ENCODE measurements at places on chromosomes 6 and 20. TPM values are rescaled to one million over a fixed set of nuclear protein-coding genes. Genes with fewer than 3 reads are reported as not detected.
A peak's percentile ranks its signal among the peaks of the same experiment; 100 is the strongest.

The GJA10 gene
- not detected for total RNA-seq

The C6orf58 gene
- total RNA-seq, result not detected

The BCAS1 gene
- 0.11 TPM for total RNA-seq

The BPIFB1 gene
- total RNA-seq, result not detected

The ATXN1 gene
- 103 TPM for total RNA-seq

The TINAG gene
- not detected for total RNA-seq

The PRDM13 gene
- not detected for total RNA-seq

GRCh38 chr6:31829633-31830283 lies 2.2 kb downstream of the HSPA1B start:
- H3K27ac ChIP-seq, result peak overlapping the region; percentile 92
- peak overlapping the region; percentile 84 for H3K4me3 ChIP-seq
- H3K4me1 ChIP-seq, result peaks cover 38% of the 10 kb centered on the region
- H3K27me3 ChIP-seq, result no peaks in the 10 kb centered on the region
- peaks cover 11% of the 10 kb centered on the region for H3K36me3 ChIP-seq
- DNase-seq, result no peak

DNA sequence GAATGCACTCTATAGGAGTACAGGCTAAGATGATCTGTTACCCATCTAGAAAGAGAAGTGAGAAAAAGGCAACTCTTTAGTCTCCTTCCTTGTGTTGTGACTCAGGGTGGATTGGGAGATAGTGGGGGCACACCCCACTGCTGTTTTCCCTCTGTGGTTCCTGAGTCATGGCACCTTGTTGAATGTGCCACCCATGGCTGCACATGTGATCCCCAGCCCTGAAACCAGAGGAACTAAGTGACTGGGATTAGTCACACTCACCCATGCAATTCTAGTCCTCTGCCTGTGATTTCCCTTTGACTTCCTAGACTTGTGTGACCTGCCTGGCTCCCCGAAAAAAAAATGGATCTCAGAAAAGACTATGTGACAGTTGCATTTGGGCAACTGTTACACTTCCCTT lies 48.6 kb upstream of the HTR1B start:
- H3K36me3 ChIP-seq, result peaks cover 20% of the 10 kb centered on the region
- DNase-seq, result no peak
- H3K4me3 ChIP-seq, result no peak overlapping the region
- no peak overlapping the region for H3K27ac ChIP-seq
- no peaks in the 10 kb centered on the region for H3K27me3 ChIP-seq

DNA sequence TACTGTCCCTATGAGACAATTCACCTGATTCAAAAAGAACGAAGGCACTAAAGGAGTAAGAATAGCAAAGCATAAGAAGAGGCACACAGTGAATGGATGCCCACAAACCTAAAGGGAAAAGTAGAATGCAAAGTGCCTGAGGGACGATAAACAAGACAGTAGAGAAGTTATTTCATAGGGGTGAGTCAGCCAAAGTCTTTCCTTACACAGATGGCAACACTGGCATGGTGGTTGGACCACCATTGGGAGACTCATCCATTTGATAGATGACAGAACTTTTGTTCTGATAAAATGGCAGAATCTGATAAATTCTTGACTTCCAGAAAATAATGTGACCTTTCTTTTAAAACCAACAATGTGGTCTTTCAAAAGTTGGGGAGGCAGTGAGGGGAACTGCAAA lies 148.1 kb upstream of the HDAC2 start:
- no peaks in the 10 kb centered on the region for H3K27me3 ChIP-seq
- H3K4me3 ChIP-seq, result no peak overlapping the region
- no peaks in the 10 kb centered on the region for H3K36me3 ChIP-seq
- no peaks in the 10 kb centered on the region for H3K4me1 ChIP-seq

- DNase-seq, result no peak
- H3K36me3 ChIP-seq, result no peaks in the 10 kb centered on the region
- H3K4me3 ChIP-seq, result peak overlapping the region; percentile 44
- H3K27me3 ChIP-seq, result no peaks in the 10 kb centered on the region
Measured at GRCh38 chr6:128259029-128259724, 261.2 kb downstream of the PTPRK start.

GRCh38 chr6:139369568-139370282 lies 4.7 kb downstream of the CITED2 start:
- H3K4me3 ChIP-seq, result no peak overlapping the region
- peaks cover 2% of the 10 kb centered on the region for H3K27me3 ChIP-seq
- H3K27ac ChIP-seq, result peak overlapping the region; percentile 57
- H3K36me3 ChIP-seq, result peaks cover 7% of the 10 kb centered on the region

- no peak overlapping the region for H3K27ac ChIP-seq
- no peaks in the 10 kb centered on the region for H3K4me1 ChIP-seq
- no peaks in the 10 kb centered on the region for H3K36me3 ChIP-seq
- no peak overlapping the region for H3K4me3 ChIP-seq
- no peak for DNase-seq
Measured at GRCh38 chr6:25660512-25660911, 8.5 kb downstream of the SCGN start.

- H3K27ac ChIP-seq, result peak within 1 kb of the TSS; percentile 52
- H3K4me3 ChIP-seq, result peak within 1 kb of the TSS; percentile 59
- H3K4me1 ChIP-seq, result peaks cover 4% of the 10 kb centered on the region
- DNase-seq, result peak; percentile 87
- H3K27me3 ChIP-seq, result peaks cover 35% of the 10 kb centered on the region
Measured at GRCh38 chr6:28258877-28259777, at the start of gene NKAPL. TSS of gene NKAPL (plus strand) at chr6:28259297. CDS start at chr6:28259372, 75 bp downstream.

DNA sequence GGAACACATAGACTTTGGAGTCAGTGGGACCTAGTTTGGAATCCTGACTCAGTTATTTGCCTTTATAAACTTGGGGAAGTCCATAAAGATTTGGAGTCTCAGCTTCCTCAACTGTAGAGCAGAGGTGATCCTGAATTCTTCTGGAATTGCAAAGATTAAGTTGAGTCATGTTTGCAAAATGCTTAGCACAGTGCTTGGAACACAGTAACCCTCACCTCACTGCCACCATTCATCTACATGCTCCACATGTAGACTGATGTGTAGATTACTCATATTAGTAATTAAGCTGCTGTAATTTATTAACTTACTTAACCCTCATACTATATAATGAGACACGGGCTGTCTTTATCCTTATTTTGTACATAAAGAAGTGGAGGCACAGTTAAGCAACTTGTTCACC lies 61.4 kb downstream of the LAMP5 start:
- no peaks in the 10 kb centered on the region for H3K36me3 ChIP-seq
- DNase-seq, result no peak
- no peak overlapping the region for H3K27ac ChIP-seq
- no peaks in the 10 kb centered on the region for H3K4me1 ChIP-seq
- no peak overlapping the region for H3K4me3 ChIP-seq
- no peaks in the 10 kb centered on the region for H3K27me3 ChIP-seq

GRCh38 chr20:7836076-7836475 lies 104.2 kb downstream of the HAO1 start:
- peaks cover 3% of the 10 kb centered on the region for H3K27me3 ChIP-seq
- no peak overlapping the region for H3K27ac ChIP-seq
- H3K4me3 ChIP-seq, result no peak overlapping the region
- H3K4me1 ChIP-seq, result no peaks in the 10 kb centered on the region
- H3K36me3 ChIP-seq, result no peaks in the 10 kb centered on the region
- no peak for DNase-seq

GRCh38 chr20:33687370-33687915 lies 1.3 kb upstream of the E2F1 start:
- no peak for DNase-seq
- H3K27me3 ChIP-seq, result no peaks in the 10 kb centered on the region
- peak overlapping the region; percentile 56 for H3K27ac ChIP-seq
- H3K4me1 ChIP-seq, result peaks cover 37% of the 10 kb centered on the region
- H3K4me3 ChIP-seq, result no peak overlapping the region
- no peaks in the 10 kb centered on the region for H3K36me3 ChIP-seq

- H3K4me1 ChIP-seq, result peaks cover 71% of the 10 kb centered on the region
- H3K27me3 ChIP-seq, result no peaks in the 10 kb centered on the region
- H3K27ac ChIP-seq, result peak overlapping the region; percentile 90
- H3K4me3 ChIP-seq, result peak overlapping the region; percentile 86
Measured at GRCh38 chr20:46402331-46402811, 4.0 kb downstream of the ELMO2 start.

DNA sequence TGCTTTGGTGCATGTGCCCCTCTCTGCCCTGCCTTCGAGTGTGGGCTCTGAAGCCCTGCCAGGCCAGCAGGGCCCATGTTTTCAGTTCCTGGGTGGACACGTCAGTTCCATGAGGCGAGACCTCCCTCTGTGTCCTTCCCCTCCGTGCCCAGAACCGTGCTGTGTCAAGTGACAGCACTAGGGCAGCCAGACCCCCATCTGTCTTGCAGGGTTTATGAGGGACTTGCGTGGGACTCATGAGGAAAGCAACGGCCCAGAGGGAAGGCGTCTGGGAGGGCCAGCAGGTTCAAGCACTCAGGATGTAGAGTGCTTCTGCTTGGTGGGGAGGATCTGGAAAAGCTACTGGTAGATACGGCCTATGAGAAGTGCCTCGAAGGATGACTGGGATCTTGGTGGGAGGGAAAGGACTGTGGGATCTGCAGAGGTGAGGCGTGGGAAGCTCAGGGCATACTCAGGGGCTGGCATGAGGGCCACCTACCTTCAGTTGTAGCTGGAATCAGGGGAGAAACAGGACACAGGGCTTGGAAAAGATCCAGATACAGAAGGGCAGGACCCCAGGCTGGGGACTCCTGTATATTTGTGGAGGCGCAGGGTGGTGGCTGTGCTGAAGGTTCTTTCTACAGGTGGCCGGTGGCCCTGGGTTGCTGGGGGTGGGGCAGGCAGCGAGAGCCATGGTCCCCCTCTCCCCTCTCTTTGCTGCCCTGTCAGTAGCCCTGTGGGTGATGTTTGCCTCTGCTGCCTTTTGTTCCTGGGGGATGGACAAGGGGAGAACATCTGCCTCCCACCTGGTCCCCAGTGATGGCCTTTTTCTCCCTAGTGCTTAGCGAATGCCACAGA lies 5.5 kb downstream of the NPEPL1 start:
- no peak overlapping the region for H3K4me3 ChIP-seq
- no peak for DNase-seq
- no peak overlapping the region for H3K27ac ChIP-seq
- H3K36me3 ChIP-seq, result no peaks in the 10 kb centered on the region
- H3K4me1 ChIP-seq, result peaks cover 20% of the 10 kb centered on the region

DNA sequence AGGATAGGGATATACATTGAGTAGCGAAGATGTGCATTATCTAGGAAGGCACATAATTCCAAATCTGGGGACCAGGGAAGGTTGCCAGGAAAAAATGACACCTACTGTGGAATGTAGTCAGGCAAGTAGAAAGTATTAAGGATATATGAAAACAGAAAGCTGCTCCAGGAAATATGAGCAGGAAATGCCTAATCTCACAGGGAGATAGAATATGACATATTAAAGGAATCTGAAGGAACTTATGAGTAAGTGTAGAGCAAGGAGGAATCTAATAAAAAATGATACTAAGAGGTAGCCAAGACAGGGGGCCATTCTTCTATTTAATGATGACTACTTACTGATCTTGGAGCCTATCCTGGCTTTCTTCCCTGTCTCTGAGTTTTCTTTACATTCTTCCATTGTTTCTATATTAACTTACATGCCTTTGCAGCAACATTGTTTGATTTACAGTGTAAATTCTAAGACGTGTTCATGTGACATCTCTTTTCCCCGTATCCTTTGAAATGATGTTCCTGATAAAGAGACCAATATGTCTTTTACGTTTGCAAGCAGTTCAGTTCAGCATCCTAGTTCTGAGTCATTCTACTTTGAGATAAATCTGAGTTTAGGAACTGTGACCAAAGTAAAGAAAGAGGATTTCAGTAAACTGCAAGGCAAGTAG lies 58.6 kb downstream of the TINAG start:
- no peaks in the 10 kb centered on the region for H3K4me1 ChIP-seq
- H3K4me3 ChIP-seq, result no peak overlapping the region
- no peak overlapping the region for H3K27ac ChIP-seq
- DNase-seq, result no peak
- H3K36me3 ChIP-seq, result no peaks in the 10 kb centered on the region

DNA sequence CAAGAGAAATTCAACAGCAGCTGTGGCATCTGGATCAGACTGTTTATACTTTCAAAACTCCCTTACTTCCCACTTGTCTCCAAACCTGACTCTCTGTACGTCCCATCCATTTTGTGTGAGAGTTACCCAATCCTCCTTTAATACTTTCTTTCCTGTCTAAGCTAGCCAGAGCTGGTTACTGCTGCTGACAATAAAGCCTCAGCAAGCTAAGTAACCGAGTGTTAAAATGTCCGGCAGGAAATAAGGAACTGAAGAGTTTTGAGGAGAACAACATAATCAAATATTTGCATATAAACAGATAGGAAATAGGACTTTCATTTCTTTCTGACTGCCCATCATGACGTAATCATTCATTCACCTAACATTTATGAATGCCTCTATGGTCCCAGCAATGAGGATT lies 11.6 kb downstream of the TMEM30A start:
- H3K4me3 ChIP-seq, result no peak overlapping the region
- H3K27me3 ChIP-seq, result no peaks in the 10 kb centered on the region
- H3K36me3 ChIP-seq, result peaks cover 5% of the 10 kb centered on the region
- H3K4me1 ChIP-seq, result peaks cover 74% of the 10 kb centered on the region
- no peak overlapping the region for H3K27ac ChIP-seq
- no peak for DNase-seq
